ENCODE measurements at places on chromosomes 12 and 14. TPM values are rescaled to one million over a fixed set of nuclear protein-coding genes. Genes with fewer than 3 reads are reported as not detected.

SLC38A2 gene
- 523 TPM for total RNA-seq

CRIP2 gene
- 150 TPM for total RNA-seq

LRTM2 gene
- not detected for total RNA-seq

PTGER2 gene
- 0.11 TPM for total RNA-seq

MORN3 gene
- 0.17 TPM for total RNA-seq

Measured in dermis lymphatic vessel endothelial cell (primary cell).